NCI-H1694 (cell line): ENCODE measurements at places on chromosomes 6 and 20.

GRCh38 chr6:147397306-147397705 lies 111.2 kb upstream of the SAMD5 start:
- no peak for DNase-seq

DNA sequence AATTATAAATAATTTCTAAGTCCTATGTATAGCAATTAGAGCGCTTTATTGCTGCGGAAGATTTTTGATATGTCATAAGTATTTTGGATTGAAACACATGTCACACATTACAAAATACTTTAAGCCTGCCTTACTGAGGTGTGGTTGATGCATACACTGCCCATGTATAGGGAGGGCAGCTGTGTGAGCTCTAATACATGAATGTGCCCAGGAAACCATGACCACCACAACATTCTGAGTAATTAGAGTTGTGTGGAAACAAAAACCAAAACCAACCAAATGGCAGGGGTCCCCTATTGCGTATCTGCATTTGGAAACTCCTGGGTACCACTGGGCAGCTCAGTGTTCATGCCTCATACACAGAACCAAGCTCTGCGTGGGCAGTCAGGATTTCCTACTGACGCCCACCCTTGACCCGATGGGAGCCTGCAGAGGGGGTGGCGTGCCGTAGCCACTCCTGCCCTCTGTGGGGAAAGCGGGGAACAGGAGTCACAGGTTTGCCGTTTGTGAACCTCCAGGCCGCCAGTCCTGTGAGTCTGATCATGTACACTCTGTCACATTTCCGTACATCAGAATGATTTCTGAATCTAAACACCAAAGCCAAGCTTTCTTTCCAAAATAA lies 50.9 kb upstream of the PDE10A start:
- no peak for DNase-seq

DNA sequence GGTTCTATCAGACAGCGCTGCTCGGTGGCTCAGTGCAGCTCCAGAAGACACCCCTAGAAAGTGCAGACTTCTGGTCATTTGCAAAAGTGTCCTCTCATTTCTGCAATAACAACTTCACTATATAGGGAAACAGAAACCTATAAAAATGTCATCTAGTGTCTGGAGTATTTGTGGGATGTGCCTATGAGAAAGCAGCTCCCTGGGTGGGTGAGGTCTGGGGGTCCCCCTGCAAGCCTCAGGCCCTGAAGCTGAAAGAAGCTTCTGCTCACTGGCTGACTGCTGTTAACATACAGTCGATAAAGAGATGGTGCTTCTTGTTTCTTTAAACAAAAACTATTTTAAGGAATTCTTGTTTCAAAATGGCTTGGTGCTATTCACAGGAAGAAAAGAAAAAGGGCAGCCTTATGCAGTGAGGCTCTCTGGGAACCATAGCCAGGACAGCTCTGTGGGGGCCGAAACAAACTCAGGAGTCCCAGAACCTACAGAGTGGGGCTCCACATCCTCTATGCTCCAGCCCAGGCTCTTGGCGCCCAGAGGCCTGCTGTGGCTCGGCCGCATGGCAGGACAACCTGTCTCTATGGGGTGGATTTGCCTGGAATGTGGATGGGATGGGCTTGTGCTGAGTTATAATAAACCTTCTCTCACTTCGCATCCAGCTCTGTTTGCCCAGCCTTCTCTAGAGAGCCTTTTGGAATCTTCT lies 109.7 kb downstream of the BANF2 start:
- DNase-seq, result no peak

- DNase-seq, result no peak
Observed at GRCh38 chr20:23326774-23327173, 23.8 kb upstream of the NXT1 start.

DNA sequence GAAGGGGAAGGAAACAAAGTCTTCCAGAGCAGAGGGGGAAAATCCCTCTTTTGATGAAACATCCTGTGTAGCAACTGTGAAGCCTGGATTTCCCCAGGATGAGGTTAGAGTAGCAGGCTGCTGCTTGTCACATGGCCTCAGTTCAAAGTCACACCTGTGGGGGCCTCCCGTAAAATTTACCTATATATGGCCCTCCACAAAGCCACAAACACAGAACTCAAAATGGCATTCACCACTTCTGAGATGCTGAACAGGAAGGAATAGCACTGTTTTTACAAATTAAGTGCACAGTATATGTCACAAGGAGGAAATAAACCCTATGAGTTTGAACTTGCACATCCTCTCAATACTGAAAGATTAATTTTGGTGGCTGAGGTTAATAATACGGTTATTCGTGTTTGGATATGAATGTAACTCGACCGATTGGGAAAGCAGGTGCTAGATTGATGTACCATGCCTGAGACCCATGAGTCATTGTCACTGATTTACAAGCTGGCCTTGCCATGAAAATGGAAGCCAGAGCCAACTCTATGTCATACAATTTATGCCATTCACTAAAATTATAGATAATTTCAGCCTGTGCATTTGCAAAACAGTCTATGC lies 70.6 kb downstream of the SGK1 start:
- no peak for DNase-seq

GRCh38 chr6:61809004-61809595 lies 476.9 kb downstream of the KHDRBS2 start:
- DNase-seq, result no peak

- DNase-seq, result no peak
Observed at GRCh38 chr20:17558154-17558940, 11.5 kb upstream of the DSTN start.

GRCh38 chr6:7725412-7725811 lies 487 bp upstream of the BMP6 start:
- DNase-seq, result no peak

DNA sequence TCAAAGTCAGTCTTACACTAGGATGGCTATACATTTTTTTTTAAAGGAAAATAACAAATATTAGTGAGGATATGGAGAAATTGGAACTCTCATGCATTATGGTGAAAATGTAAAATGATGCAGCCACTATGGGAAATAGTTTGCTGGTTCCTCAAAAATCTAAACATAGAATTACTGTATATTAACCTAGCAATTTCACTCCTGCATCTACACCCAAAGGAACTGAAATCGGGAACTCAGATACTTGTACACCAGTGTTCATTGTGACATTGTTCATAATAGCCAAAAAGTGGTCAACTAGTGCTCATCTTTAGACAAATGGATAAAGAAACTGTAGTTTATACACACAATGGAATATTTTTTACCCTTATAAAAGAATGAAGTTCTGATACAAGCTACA lies 110.7 kb downstream of the UTRN start:
- no peak for DNase-seq

GRCh38 chr6:169097381-169097959 lies 156.2 kb downstream of the THBS2 start:
- no peak for DNase-seq

GRCh38 chr6:39075010-39075686 lies 26.6 kb downstream of the GLP1R start:
- DNase-seq, result no peak

DNA sequence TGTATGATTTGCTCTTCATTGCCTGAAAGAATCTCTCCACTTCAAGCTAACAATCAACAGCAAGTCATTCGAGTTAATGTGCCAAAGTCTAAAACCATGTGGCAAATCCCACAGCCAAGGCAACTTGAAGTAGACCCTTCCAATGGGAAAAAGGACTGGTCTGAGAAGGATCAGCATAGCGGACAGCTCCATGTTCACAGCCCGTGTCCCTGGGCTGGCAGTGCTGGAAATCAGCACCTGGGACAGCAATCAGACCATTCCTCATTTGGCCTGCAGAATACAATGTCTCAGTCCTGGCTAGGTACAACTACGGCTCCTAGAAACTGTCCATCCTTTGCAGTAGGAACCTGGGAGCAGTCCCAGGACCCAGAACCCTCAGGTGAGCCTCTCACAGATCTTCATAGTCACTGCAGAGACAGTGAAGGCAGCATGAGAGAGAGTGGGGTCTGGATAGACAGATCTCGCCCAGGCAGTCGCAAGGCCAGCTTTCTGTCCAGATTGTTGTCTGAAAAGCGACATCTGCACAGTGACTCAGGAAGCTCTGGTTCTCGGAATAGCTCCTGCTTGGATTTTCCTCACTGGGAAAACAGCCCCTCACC lies 1.1 kb downstream of the GJA10 start:
- DNase-seq, result no peak

DNA sequence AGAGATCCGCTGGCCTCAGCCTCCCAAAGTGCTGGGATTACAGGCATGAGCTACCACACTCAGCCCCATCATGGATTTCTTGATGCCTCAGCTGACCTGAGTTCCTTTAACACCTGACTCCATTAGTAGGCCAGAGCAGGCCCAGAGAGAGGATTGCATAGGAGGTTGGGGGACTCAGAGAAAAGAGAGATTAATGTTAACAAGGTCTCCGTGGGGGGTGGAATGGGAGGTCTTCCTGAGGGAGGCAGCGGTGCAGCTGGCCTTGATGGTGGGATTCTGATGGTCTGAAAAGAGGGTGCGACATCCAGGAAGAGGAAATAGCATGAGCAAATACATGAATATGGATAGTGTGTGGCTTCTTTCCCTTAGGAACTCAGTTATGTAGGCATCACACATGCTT lies 9.9 kb downstream of the SGK2 start:
- no peak for DNase-seq

- DNase-seq, result no peak
Observed at GRCh38 chr6:96990462-96990861, 65.9 kb downstream of the KLHL32 start.
